NCI-H82 (cell line): ENCODE measurements at places on chromosomes 4 and X.

DNA sequence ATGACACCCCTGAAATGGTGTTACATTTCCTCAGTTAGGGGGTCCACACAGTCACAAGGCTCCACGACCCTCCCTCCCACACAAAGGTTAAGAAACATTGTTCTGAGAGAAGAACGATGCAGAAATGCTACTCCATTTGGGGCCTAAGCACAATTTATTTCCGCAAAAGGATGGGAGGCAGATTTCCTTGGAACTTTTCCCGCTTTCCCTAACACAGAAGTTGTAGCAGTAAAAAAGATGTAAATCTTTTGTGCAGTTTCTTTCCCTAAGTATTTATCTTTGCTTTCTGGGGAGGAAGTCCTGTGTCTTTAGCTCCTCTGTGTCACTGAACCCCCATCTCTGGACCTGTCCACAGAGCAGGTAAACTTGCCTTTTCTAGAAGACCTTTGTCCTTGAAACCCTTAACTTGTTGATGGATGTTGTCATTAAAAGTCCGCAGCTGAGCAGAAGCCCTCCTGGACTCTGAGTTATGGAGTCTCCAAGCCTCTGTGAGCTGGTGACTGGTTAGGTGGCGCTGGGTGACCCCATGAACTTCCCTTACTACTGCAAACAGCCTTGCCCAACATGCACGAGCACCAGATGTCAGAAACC lies 67.2 kb upstream of the SHISA3 start:
- DNase-seq: no peak

GRCh38 chr4:146243141-146243882 lies 29.0 kb downstream of the REELD1 start:
- DNase-seq: no peak

- DNase-seq: peak; percentile 62
Measured at GRCh38 chr4:147942729-147943128, 210.8 kb downstream of the ARHGAP10 start.

- DNase-seq: no peak
Measured at GRCh38 chr4:123930996-123931395, 534.4 kb downstream of the SPRY1 start.

- no peak for DNase-seq
Measured at GRCh38 chr4:79292008-79292407, 33.9 kb downstream of the NAA11 start.

GRCh38 chr4:174157106-174157607 lies 126.3 kb downstream of the FBXO8 start:
- DNase-seq: no peak

DNA sequence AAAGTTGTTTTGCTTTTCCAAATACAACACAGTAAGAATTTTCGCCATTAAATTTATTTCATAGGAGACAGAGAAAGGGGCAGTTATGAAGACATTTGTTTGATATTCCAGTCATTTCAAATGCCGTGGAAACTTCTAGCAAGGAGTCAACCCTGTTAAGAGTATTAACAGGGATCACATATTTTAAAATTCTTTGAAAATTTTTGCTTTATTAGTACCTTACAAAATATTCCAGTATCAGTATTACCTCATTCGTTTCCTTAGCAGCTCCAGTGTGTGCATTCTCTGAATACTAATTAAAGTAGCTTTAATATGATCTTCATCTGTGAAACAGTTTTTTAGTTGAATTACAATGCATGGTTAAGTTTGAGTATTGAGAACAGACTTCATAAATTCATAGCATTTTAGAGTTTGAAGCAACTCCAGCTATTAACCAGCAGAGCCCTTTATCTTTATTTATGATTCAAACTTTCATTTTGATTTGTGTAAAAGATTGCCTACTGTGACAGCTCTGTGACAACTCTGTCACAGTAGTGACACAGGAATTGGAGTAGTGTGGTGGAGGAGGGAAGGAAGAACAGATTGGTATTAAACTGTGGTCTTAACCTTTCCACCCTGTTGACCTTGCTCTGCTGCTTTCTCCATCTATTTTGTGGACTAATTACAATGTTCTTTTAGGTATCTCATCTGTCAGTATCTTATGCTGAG lies 86.3 kb downstream of the PDLIM5 start:
- DNase-seq: peak; percentile 45

DNA sequence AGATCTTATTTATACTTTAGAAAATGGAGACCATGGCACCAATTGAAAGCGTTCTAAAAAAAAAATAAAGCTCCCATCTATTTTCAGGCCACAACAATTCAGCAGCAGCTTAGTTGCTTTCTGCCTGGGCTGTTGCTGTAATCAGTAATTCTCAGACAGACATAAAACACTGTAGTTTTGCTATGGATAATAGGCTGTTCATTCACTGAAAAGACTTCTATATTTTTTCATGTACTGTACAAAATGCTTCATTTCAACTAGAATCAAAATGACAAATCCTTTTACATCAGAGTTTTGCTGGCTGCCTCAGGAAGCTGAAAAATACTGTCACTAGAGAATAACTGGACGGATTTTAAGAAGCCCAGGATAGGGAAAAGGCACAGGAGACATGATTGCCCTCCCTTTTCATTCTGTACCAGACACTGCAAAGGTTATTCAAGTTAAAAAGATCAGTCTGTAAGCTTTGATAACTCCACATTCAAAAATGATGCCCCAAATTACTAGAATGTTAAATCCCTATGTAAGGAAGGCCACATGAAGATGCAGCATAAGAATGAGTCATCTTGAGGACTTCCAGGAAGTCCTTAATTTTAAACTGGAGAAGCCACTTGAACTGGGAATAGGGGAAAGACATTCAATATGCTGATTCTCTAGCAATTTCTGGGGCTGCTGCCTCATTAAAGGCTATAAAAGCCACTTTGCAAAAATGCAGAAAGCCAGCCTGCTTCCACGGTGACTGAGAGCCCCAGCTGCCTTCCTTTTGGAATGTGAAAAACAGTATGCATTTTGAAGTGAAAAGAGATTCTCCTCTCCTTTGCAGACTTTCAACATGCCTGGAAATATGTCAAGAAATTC lies 403.2 kb upstream of the RASGEF1B start:
- DNase-seq: no peak

DNA sequence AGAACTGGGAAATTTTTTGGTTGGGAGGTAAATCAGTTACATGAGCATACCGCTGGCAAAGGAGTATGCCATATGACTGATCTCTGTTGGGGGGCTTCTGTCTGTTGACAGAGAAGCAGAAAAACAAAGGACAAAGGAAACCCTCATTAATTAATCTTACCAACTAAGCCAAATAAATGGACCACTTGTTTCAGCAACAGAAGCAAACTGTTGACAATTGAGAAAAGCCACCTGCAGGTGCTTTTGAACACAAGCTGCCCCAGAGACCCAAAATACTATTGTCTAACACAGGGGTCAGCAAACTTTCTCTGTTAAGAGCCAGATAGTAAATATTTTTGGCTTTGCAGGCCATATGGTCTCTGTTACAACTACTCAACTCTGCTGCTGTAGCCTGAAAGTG lies 7.0 kb upstream of the FRYL start:
- peak; percentile 6 for DNase-seq
